ENCODE measurements at places on chromosomes 5 and 9.

- peak; percentile 19 for DNase-seq
Measured at GRCh38 chr9:100082782-100083181, 16.0 kb downstream of the ERP44 start.

GRCh38 chr9:6758248-6758497 lies 400 bp downstream of the KDM4C start:
- no peak for DNase-seq

DNA sequence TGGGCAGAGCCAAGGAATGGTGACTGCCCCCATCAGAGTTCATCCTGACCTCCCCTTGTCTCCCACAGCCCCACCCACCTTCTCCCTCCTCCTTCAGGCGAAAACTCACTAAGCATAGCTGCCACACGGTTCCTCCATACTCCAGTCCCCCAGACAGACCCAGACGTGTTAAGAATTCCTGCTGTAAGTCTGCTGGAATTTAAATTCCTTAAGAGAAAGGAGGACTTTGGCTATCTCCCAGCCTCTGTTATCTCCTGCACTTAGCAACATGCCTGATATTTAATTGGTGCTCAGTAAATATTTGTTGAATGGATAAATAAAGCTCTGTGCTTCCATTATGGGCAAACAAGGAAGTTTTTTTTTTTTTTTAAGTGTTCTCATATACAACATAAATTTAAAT lies 213.7 kb downstream of the RFK start:
- peak; percentile 16 for DNase-seq

DNA sequence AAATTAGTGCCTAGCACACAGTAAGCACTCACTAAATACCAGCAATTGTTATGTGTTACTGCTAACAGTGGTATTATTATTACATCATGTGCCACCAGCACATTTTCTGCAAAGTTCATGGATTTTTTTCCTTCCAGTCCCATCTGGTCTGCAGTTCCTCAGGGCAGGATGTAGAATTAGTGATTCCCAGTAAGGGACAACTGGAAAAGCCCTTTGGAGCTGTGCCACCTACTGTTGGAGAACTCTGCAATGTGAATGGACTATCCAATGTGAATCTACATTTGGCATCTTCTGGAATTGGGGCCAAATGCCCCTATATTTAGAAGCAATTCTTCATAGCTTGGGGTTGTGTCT lies 154.0 kb downstream of the CDH6 start:
- DNase-seq: peak; percentile 53

- no peak for DNase-seq
Measured at GRCh38 chr9:117545846-117546245, 131.0 kb upstream of the ASTN2 start.

DNA sequence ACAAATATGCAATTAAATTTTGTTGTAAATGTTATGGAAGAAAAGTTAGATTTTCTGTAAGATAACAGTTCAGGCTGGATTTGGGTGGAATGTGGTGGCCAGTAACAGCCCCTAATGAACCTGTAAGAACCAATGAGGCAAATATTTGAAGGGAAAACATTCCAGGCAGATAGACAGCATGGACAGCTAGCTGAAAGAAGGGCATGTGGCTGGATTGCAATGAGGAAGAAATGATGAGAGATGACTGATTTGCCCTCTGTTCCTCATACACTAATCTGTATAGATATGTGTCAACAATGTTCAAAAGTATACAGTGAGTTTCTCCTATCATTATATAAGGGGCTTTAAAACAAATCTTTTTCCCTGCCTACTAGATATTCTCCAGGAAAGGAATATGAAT lies 58.8 kb downstream of the MAN2A1 start:
- no peak for DNase-seq

- no peak for DNase-seq
Measured at GRCh38 chr5:170330568-170331054, 33.0 kb upstream of the LCP2 start.

DNA sequence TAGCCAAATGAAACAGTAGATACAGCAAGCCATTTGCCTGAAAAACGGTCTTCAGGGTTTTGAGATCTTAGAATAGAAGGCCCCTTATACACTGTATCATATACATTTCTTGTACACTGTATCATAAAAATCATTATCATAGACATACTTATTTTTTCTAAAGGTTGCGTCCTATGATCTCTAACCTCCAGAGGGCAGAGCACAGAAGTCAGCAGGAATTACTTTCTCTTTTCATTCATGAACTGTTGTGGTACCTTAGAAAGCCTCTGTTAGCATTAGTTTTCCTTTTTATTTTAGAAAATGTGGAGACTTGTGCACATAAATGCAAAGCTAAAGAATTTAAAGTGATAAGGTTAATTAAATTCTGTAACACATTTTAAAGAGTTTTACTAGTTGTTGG lies 115.4 kb downstream of the OXCT1 start:
- DNase-seq: peak; percentile 9

DNA sequence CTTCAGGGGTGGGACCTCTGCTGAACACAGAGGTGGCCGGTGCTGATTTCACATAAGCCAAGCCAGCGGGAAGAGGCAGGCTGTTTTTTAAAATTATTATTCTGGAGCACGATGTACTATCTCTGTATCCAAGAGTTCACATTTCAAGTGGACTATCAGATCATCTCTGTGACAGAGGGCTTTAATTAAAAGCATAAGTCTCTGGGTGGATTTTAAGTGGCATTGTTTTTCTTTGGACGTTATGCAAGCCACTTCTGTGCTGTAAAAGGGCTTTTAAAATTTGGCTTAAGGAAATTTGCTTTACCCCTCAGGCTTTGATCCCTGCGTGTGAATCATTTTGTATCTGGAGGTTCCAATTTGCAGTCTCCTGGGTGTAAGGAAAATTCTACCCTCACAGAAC lies 124.7 kb downstream of the PALM2AKAP2 start:
- peak; percentile 85 for DNase-seq

DNA sequence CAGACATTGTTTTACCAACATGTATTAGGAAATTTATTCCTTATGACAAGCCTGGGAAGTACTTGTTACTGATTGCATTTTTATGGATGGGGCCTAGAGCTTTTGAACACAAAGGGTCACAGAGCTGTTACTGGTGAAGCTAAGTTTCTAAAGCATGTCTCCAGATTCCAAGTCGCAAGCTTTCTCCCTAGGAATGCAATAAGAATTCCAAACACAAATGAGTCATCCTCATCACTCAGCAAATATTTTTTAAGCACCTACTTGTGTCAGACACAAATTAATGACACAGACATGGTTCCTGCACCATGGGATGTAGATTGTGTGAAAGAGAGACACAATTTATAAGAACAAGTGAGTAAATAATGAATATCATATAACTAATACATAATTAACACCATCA lies 11.0 kb upstream of the SH3RF2 start:
- peak; percentile 80 for DNase-seq

DNA sequence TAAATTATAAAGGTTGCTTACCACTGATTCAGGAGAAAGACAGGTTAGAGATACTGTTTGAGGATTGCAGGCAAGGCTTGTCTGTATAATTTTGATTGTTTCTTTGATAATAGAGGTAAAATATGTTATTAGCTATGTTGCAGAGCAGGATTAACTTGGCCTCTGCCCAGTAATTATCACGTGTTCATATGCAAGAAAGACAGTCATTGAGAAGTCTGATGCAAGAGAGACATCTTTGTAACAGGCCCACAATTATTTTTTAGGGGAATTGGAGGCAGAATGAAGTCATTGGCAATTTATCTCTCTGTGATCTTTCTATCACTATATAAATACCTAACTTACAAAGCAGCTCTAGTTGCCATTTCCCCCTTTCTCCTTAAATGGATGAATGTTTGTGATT lies 46.0 kb downstream of the SLC44A1 start:
- peak; percentile 79 for DNase-seq

- DNase-seq: no peak
Measured at GRCh38 chr5:60415443-60415842, 284.5 kb downstream of the DEPDC1B start.

DNA sequence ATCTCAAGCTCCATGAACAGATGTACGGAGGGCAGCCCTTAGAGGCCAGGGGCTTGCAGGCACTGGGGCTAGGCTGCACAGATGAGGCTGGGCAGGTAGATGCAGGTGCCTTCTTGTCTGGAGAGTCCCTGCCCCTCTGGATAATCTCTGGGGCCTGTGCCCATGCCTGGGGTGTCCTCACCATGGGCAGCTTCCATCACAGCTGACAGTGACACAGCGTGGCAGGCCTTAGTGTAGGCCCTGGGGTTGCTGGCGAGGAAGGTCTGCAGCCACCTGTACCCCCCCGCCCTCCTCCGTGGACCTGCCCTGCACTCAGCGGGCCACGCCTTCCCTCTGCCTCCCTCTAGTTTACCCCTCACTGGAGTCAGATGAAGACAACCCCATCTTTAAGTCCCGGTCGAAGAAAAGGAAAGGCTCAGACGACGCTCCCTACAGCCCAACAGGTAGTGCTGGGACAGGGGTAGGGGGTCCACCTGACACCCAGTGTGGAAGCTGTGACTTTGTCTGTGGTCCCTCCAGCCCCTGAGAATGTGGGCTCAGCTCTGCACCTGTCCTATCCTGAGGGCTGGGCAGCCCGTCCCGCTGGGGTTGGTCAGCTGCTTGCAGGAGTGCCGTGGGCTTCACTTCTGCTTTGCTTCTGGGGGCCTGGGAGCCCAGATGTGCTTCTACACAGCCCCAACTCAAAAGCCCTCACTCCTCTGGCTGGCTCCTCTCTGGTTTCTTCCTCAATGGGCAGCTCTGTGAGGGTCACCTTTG lies 98.4 kb downstream of the PHF2 start:
- no peak for DNase-seq

- no peak for DNase-seq
Measured at GRCh38 chr5:120258123-120258522, 206.0 kb upstream of the PRR16 start.

DNA sequence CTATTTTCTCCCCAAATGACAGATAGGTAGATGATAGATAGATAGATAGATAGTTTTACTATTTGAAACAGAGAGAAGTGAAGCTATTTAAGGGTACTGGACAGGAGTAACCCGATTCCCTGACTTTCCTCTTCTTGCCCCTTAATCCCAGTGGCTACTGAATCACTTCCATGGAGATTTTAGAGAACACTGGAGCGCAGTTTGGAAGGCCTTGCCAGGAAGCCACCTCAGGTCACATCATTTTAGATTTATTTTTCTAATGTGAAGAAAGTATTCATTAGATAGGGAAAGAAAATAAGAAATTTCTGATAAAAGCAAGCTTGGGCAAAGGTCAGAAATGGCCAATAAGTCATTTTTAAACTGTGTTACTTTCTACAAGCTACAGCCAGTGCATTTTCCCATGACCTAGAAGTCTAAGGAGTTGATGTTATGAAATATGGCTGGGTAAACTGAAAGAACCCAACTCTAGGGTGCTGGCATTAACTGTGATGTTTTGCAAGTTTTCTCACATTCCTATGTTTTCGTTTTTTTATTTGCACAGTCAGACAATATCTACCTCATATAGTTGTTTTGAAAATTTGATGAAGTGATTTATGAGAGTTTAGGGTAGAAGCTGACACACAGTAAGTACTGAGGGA lies 544.7 kb upstream of the PTGER4 start:
- DNase-seq: no peak

- no peak for DNase-seq
Measured at GRCh38 chr9:120151806-120152205, 428.2 kb downstream of the CDK5RAP2 start.

GRCh38 chr5:115873392-115873791 lies 31.7 kb downstream of the AP3S1 start:
- peak; percentile 70 for DNase-seq

DNA sequence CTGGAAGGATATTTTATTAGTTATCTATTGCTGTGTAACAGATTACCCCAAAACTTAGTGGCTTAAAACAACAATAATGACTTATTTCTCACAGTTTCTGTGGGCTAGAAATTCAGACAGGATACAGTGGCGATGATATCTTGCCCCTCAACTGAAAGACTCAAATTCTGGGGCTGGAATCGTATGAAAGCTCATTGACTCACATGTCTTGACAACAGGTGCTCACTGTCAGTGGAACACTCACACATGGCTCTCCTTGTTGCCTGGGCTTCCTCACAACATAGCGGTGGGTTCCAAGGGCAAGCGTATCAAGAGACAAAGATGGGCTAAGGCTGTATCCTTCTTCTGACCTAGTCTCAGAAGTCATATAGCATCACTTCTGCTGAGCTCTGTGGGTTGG lies 3.7 kb upstream of the GNPDA1 start:
- no peak for DNase-seq

DNA sequence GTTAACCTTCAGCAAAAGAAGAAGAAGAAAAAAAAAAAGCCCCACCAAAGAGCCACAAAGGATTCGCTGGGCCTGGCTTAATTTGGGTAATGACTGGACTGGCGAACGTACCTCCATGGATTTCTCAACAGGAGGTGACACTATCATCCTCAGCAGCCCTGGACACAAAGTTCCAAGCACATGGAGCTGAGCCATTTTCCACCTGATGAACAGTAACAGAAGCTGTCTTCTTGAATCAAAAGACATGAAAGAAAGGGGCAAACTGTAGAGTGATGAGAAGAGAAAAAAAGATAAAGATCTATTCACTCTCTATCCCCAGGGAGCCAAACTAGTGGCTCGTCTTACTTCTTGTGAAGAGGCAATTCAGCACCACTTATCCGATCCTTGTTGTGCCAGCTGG lies 150.2 kb upstream of the TRPM3 start:
- no peak for DNase-seq

- DNase-seq: peak; percentile 44
Measured at GRCh38 chr9:19162956-19163355, 35.7 kb upstream of the PLIN2 start.

GRCh38 chr9:127215268-127216209 lies 49.0 kb upstream of the GARNL3 start:
- no peak for DNase-seq

GRCh38 chr5:81080809-81081460 lies 120.8 kb downstream of the RASGRF2 start:
- peak; percentile 27 for DNase-seq

DNA sequence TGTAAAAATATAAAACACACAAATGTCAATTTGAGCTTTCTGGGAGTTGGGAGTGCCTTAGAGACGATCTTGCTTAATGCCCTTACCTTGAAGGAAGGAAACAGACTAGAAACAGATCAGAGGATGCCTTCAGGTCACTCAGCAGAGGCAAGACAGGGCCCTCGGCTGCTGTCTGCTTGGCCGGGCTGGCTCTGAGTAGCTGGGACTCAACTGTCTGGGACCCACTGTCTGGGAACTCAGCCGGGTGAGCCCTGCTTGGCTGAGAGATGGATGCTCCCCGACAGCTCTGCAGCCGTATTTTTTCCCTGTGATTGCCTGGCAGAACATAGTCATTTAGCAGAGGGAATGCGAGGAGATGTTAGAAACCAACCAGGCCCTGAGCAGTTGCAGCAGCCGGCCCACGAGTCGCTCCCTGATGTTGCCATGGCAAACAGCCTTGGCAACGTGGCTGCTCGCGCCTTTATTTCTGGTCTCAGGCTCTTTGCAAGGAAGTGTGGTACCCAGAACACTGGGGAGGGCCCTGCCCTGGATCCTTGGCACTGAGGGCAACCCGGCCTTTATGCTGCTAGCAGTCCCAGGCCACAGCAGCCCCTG lies 10.9 kb downstream of the PPARGC1B start:
- no peak for DNase-seq

DNA sequence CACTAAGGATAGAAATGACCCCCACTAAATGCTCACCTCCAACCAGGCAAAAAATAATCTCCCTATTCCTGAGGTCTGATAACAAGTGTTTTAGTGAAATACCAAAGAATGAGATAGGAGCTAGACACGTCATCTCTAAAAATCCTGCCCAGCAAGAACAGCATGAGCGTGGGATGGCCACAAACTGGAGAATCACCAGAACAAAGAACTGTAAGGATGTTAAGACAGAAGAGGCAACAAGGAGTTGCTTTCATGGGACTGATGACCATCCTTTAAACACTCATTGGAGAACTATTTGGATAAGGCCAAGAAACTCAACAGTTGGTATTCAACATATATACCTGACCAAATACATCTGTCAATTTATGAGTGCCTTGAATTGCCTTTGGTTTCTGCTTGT lies 113.7 kb downstream of the RASEF start:
- no peak for DNase-seq

- DNase-seq: no peak
Measured at GRCh38 chr5:65790371-65791163, 68.6 kb downstream of the NLN start.
